Progenitor cell of endocrine pancreas (in vitro differentiated cells): ENCODE measurements at places on chromosomes 5 and 9. TPM values are rescaled to one million over a fixed set of nuclear protein-coding genes. Genes with fewer than 3 reads are reported as not detected.

GRCh38 chr9:22976454-22976853 is 529.8 kb downstream of the DMRTA1 start:
- no peak overlapping the region for H3K27ac ChIP-seq
- no peaks in the 10 kb centered on the region for H3K4me1 ChIP-seq
- H3K4me3 ChIP-seq = no peak overlapping the region
- no peaks in the 10 kb centered on the region for H3K27me3 ChIP-seq
- no peaks in the 10 kb centered on the region for H3K36me3 ChIP-seq

NUTM2G gene
- total RNA-seq = not detected in 2 replicates

DNA sequence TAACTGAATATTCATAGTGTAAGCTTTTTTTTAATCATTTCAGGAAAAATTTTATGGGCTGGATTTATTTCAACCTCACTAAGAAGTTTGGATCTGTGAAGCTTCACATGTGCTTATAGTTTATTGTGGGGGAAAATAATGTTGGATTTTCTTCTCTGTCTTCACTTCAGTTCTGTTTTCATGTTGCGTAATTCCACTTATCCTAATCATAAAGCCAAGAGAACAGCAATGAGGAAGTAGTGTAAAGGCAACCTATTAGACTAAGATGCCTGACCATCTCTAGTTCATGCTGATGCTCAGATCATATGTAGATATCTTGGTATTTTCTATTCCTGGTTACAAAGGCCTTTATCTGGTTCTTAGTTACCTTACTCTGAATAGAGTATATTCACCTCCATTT is 50.0 kb downstream of the CD180 start:
- H3K27me3 ChIP-seq = no peaks in the 10 kb centered on the region
- peaks cover 42% of the 10 kb centered on the region for H3K36me3 ChIP-seq
- H3K4me1 ChIP-seq = peaks cover 24% of the 10 kb centered on the region
- H3K27ac ChIP-seq = no peak overlapping the region

CDX1 gene
- 0.31 and 0.43 TPM in 2 replicates for total RNA-seq

DNA sequence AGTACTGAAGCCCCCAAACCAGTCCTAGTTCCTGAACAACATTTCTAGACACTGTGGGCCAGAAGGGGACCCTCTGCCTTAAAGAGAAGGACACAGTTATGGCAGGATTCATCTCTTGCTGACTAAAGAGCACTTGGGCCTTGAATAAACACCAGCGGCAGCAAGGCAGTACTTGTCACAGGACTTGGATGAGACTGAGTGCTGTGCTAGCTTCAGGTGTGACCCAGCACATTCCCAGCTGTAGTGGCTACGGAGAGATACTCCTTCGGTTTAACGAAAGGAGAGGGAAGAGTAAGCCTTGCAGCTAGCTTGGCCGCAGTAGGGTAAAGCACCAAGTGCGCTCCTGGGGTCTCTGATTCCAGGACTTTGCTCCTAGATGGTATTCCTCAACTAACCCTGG is 10.9 kb upstream of the STX17 start:
- no peak for DNase-seq
- no peaks in the 10 kb centered on the region for H3K4me1 ChIP-seq

GRCh38 chr5:168008555-168008954 is 282.9 kb upstream of the WWC1 start:
- no peak overlapping the region for H3K27ac ChIP-seq
- DNase-seq = no peak
- no peaks in the 10 kb centered on the region for H3K4me1 ChIP-seq

ANKRD20A1 gene
- 1.6 and 2.2 TPM in 2 replicates for total RNA-seq

DNA sequence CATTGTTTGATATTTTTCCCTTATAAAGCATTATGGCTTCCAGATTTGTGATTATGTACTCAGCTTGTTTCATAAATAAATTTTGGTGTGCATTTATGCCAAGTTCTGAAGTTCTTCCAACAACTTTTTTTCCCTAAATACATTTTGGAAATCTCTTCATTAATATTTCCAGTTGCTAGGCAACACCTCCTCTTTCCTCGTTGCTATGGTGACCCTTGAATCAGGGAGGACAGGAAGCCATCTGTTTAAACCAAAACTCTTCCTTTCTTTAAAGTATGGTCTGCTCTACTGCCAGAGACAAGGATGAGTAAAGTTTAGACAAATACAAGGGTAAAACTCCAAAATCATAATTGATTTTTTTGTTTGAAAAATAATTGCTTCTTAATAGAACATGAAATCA is 779.3 kb downstream of the CDH9 start:
- H3K27me3 ChIP-seq = no peaks in the 10 kb centered on the region
- H3K36me3 ChIP-seq = no peaks in the 10 kb centered on the region
- no peak overlapping the region for H3K4me3 ChIP-seq

STOM gene
- 11.0 and 14.4 TPM in 2 replicates for total RNA-seq

CCIN gene
- not detected in 2 replicates for total RNA-seq

DNA sequence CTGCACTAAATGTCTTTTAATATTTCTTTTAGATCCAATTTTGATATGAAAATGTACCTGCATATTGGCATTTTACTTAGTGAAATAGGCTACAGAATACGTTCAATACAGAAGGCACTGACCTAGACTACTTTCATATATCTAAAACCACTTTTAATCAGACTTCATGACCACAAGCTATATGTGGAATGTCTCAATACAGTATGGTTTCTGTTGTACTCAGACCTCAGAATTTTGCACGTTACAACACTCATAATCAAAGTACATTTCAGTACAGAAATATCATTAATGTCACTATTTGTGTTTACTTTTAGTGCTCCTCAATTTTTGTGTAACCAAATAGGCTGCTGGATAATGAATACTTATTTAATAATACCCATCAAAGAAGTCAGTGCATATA is 74.8 kb downstream of the MEF2C start:
- DNase-seq = no peak
- no peak overlapping the region for H3K4me3 ChIP-seq
- H3K4me1 ChIP-seq = peaks cover 7% of the 10 kb centered on the region

DNA sequence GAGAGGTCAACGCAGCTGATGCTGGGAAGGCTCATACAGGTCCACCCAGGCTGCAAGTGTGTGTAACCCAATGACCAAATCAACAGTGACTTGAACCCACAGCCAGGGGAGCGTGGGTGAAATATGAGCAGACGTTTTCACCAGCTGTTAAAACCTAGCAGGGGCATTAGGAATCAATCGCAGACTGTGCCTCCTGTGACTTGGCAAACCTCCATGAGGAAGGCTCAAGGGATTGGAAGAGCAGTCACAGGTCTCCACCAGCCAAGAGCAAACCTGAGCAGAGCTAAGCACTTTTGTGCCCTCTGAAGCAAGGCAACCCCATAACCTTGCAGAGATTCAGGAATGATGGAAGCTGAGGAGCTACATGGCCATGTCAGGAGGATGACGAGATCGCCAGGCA is 25.5 kb downstream of the INSYN2B start:
- H3K4me1 ChIP-seq = no peaks in the 10 kb centered on the region
- H3K27me3 ChIP-seq = peaks cover 40% of the 10 kb centered on the region
- H3K27ac ChIP-seq = no peak overlapping the region

DNA sequence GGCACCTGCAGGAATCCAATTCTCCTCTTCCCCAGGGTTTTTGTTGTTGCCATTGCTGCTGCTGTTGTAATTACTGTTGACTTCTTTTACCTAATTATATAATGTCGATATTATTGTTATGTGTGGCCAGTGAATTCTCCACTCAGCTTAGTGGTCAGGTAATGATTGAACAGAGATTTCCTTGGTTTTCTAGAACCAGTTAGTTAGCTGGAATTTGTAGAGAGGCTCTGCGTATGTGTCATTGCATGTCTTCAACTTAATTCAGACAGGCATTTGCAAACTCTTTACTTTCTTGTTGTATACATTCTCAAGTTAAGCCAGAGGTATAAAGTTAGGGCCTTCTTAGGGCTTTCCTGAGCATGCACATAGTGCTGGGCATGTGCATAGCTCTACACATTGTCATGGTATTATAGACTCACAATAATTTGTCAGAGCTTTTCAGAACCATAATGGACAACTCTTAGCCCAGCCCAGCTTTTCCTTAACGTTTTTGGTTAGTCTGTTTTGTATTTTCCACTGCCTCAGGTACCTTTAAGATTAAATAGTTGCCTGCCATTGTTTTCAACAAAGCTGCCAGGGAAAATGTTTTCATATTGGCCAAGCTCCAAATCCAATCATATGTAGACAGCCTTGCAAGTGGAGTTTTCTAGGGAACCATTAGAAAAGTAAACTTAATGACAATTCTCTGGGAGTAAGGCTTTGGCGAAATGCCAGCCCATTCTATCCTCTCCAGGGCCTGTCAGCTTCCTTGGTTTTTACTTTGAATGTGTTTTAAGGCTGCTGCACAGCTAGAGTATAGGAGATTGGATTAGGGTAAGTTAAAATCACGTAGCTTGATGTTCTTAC is 68.1 kb downstream of the UBE2R2 start:
- no peak for DNase-seq
- H3K27me3 ChIP-seq = no peaks in the 10 kb centered on the region
- no peak overlapping the region for H3K4me3 ChIP-seq
- H3K27ac ChIP-seq = peak overlapping the region; percentile 79

GRCh38 chr9:87212605-87213021 is 265.3 kb upstream of the GAS1 start:
- H3K36me3 ChIP-seq = no peaks in the 10 kb centered on the region
- no peak for DNase-seq
- H3K27ac ChIP-seq = no peak overlapping the region
- peaks cover 23% of the 10 kb centered on the region for H3K27me3 ChIP-seq

- DNase-seq = no peak
- no peaks in the 10 kb centered on the region for H3K27me3 ChIP-seq
- H3K4me1 ChIP-seq = no peaks in the 10 kb centered on the region
- H3K27ac ChIP-seq = no peak overlapping the region
- no peak overlapping the region for H3K4me3 ChIP-seq
Measured at GRCh38 chr9:6134661-6135180, 80.9 kb upstream of the IL33 start.

SHISAL2B gene
- total RNA-seq = 0.51 TPM in 1 of 2 replicates, not detected in the other

DNA sequence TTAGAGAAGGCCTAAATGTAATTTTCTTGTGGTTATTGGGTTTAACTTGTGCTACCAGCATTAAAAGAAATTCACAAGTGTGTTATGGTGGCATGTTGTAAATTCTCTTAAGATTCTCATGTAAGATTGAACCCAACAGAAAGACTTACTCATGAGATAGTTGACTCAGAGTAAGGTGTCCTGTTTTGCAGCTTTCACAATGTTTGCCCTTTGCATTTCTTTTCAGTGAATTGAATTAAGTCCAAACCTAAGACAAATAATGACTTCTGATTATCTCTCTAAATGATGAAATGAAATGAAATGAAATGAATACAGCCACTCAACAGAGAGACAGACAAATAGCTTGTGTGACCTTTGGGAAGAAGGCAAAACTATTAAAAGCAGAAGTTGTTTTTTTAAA is 1696.9 kb upstream of the WWC1 start:
- H3K27ac ChIP-seq = no peak overlapping the region
- DNase-seq = no peak
- no peaks in the 10 kb centered on the region for H3K36me3 ChIP-seq
- no peak overlapping the region for H3K4me3 ChIP-seq
- peaks cover 6% of the 10 kb centered on the region for H3K4me1 ChIP-seq
- no peaks in the 10 kb centered on the region for H3K27me3 ChIP-seq

GRCh38 chr5:9240431-9240830 is 305.4 kb downstream of the SEMA5A start:
- no peak overlapping the region for H3K4me3 ChIP-seq
- DNase-seq = no peak
- H3K36me3 ChIP-seq = no peaks in the 10 kb centered on the region
- peaks cover 3% of the 10 kb centered on the region for H3K4me1 ChIP-seq
- no peaks in the 10 kb centered on the region for H3K27me3 ChIP-seq
- H3K27ac ChIP-seq = no peak overlapping the region

DNA sequence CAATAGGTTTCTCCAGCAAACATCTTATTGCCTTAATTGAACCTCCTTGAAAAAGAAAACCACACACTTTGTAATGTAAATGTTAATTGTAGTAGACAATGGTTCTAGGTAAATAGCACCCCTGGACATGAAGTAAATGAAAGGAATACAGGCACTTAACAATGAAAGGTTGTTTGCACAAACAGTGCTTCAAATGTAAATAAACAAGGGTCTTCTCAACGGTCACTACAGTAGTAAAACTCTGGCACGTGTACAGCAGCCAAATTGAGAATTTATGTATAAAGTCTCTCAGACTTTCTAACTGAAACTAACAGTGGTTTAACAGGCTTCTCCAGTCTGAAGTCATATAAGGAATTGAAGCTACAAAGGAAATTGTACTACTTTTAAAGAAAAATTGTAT is 218.3 kb downstream of the MEF2C start:
- no peak for DNase-seq
- H3K36me3 ChIP-seq = no peaks in the 10 kb centered on the region
- no peak overlapping the region for H3K4me3 ChIP-seq
- H3K4me1 ChIP-seq = peaks cover 12% of the 10 kb centered on the region

COL27A1 gene
- total RNA-seq = 162 and 178 TPM in 2 replicates

DNA sequence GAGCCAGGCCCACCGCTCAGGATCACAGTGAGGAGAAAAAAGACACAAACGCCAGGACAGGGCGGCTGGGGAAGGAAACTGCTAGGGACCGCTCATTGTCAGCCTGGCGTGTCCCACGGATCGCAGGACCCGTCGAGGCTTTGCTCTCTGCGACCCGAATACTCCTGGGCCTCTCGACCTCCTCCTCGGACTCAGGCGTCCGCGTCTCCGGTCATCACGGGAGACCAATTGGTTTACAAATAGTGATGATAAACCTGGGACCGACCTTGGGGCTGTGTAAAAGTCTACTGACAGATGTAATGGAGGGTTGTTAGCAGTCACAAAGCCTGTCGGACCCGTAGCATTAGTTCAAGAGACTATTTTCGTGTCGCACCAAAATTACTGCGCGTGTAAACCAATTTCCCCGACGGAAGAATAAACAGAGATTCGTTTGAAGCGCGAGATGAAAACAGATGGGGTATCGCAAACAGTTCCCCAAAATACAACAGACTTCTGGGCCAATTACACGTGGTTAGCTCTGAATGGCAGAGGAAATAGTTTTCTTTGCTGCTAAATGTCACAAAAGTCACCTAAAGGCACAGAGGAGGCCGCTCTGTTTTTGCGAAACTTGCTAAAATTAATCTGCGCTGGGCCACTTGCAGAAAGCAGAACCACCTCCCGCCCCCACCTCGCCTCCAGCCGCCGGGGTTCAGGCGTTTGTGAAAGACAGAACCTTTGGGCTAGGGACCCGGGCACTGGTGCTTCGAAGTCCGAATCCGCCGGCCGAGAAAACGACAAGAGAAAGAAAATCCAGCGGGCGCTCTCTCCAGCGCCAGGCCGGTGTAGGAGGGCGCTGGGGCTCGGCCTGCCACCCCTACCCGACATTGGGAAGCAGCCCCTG is 67.6 kb downstream of the FOXD1 start:
- H3K4me3 ChIP-seq = no peak overlapping the region
- H3K4me1 ChIP-seq = no peaks in the 10 kb centered on the region
- no peak for DNase-seq
- H3K27me3 ChIP-seq = peaks cover 16% of the 10 kb centered on the region

DNA sequence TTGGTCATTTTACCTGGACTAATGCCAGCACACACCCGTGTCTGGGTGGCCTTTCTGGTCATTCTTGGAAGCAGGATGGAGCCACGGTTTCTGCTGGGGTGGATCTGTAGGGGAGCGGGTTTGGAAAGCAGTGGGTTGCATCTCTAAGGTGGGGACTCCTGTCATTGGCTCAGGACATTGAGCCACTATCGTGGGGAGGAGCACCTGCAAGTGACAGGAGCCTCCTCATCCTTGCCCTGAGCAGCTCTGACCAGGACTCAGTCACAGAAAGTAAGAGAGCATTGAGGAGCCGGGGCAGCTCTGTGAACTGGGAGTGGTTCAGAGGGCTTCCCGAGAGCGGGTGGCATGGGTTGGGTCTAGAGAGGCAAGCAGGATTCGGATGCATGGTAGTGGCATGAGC is 3.7 kb downstream of the B4GALT7 start:
- no peak overlapping the region for H3K27ac ChIP-seq
- H3K36me3 ChIP-seq = peaks cover 2% of the 10 kb centered on the region
